ENCODE measurements at places on chromosomes 2 and 18.

DNA sequence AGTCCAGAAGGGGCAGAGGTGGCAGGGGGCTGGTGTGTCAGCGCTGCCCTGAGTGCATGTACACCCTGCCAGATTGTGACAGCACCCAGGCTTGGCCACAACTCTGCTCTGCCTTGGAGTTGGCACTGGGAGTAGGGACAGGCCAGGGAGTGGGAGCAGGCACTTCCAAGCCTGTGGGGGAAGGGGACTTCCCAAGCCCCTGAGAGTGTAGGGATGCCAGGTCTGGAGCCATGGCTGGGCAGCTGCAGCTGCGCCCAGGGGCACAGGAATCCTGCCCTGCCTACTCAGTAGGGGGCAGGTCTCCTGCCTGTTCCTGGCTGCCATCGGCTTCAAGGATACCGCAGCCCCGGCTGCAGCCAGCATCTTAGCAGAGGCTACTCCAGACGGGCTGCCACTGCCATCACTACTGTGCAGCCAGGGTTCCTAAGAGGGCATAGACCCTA lies 109.4 kb downstream of the CALCRL start:
- no peak for DNase-seq
- H3K36me3 ChIP-seq = no peaks in the 10 kb centered on the region
- no peaks in the 10 kb centered on the region for H3K27me3 ChIP-seq
- no peaks in the 10 kb centered on the region for H3K4me1 ChIP-seq
- H3K27ac ChIP-seq = no peak overlapping the region
- no peak overlapping the region for H3K4me3 ChIP-seq

- H3K4me3 ChIP-seq = no peak overlapping the region
- no peak for DNase-seq
- no peaks in the 10 kb centered on the region for H3K4me1 ChIP-seq
- H3K27me3 ChIP-seq = no peaks in the 10 kb centered on the region
- H3K27ac ChIP-seq = no peak overlapping the region
Measured at GRCh38 chr2:155080373-155080772, 381.9 kb downstream of the KCNJ3 start.

DNA sequence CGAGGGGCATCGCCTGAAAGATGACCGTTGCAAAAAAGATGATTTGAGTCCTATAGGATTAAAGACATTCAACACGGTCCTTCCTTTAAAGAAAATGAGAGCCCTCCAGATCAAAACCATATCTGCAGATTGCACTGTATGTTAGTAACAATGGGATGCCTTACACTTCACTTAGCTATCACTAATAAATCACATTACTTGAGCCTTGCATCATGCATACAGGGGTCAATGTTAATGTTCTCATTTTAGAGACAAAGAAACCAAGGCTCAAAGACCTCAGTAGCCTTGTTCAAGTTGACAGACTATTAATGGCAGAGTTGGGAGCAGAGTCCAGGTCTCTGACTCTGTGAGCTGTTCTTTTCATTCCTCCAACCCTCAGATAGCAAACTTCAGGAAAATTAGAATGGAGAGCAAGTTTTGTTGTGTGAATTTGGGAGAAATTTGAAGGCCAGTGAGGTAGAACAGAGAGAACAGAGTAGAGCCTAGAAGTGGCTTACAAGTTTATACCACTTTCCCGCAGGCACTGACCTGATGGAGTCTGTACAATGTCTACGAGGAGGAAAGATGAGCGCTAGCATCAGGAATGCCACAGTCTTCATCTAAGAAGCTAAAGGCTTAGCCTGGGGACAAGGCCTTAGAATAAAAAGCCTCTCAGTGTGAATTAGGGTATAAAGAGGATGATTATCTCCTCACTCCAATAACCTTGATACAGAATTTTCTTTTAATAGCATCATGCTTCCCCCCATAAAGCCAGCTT lies 48.3 kb downstream of the TRIB2 start:
- H3K36me3 ChIP-seq = no peaks in the 10 kb centered on the region
- peaks cover 12% of the 10 kb centered on the region for H3K4me1 ChIP-seq
- no peaks in the 10 kb centered on the region for H3K27me3 ChIP-seq
- no peak overlapping the region for H3K4me3 ChIP-seq
- H3K27ac ChIP-seq = no peak overlapping the region
- peak; percentile 58 for DNase-seq

GRCh38 chr2:206212673-206213513 lies 53.2 kb downstream of the EEF1B2 start:
- H3K36me3 ChIP-seq = no peaks in the 10 kb centered on the region
- peak overlapping the region; percentile 28 for H3K4me3 ChIP-seq
- H3K27ac ChIP-seq = no peak overlapping the region
- no peaks in the 10 kb centered on the region for H3K4me1 ChIP-seq
- peaks cover 6% of the 10 kb centered on the region for H3K27me3 ChIP-seq

DNA sequence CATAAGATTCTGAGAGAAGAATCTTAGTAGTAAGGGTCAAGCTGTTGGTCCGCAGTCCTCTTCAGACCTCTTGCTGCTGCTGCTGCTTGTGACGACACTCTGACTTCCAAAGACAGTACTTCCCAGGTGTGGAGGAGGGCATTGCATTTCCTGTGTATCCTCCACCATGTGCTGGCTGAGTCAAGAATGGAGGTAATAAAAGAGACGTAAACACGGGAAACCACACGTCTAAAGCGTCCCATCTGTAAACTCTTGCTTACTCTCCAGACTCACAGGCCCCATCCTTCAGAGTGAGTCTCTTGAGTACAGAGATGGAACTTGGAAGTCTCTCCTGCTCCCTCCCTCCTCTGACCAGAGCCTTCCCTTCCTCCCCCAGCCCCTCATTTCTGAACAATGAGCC lies 25.6 kb downstream of the KLHL29 start:
- no peak overlapping the region for H3K27ac ChIP-seq
- DNase-seq = peak; percentile 59

- H3K4me1 ChIP-seq = no peaks in the 10 kb centered on the region
- no peak for DNase-seq
- H3K27me3 ChIP-seq = no peaks in the 10 kb centered on the region
Measured at GRCh38 chr2:158191076-158191895, 89.6 kb downstream of the UPP2 start.

DNA sequence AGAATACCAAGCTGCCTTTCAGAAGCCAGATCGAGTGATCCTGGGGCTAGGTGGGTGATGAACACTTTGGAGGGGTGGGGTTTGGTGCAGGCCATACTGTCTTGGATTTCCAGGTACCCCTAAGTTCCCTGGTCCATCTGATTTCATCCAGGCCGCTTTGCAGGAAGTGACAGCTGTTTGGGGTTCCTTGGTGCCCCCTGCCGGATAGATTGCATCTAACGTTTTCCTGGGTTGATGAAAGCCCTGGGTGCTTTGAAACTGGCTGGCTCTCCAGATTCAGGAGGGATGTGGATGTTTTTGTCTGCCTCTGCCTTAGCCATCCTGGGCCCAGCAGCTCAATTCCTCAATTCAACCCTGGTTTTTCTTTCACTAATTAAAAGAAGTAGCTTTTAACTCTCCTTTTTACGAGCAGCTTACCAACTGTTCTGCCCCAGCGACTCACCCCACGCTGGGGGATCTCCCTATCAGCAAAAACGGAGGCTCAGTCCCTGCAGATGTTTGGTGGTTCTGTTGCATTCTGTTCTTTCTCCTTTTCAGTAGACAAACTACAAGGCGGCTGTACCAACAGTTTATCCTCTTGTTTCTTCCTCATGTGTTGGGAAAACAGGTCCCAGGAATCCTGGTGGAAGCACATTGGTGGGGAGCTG lies 37.1 kb downstream of the ARHGEF4 start:
- no peak overlapping the region for H3K27ac ChIP-seq
- no peak overlapping the region for H3K4me3 ChIP-seq
- no peaks in the 10 kb centered on the region for H3K36me3 ChIP-seq
- H3K27me3 ChIP-seq = peaks cover 3% of the 10 kb centered on the region
- DNase-seq = peak; percentile 63

- peaks cover 4% of the 10 kb centered on the region for H3K27me3 ChIP-seq
- no peaks in the 10 kb centered on the region for H3K36me3 ChIP-seq
- H3K27ac ChIP-seq = no peak overlapping the region
Measured at GRCh38 chr18:44742718-44743311, 62.1 kb downstream of the SETBP1 start.

DNA sequence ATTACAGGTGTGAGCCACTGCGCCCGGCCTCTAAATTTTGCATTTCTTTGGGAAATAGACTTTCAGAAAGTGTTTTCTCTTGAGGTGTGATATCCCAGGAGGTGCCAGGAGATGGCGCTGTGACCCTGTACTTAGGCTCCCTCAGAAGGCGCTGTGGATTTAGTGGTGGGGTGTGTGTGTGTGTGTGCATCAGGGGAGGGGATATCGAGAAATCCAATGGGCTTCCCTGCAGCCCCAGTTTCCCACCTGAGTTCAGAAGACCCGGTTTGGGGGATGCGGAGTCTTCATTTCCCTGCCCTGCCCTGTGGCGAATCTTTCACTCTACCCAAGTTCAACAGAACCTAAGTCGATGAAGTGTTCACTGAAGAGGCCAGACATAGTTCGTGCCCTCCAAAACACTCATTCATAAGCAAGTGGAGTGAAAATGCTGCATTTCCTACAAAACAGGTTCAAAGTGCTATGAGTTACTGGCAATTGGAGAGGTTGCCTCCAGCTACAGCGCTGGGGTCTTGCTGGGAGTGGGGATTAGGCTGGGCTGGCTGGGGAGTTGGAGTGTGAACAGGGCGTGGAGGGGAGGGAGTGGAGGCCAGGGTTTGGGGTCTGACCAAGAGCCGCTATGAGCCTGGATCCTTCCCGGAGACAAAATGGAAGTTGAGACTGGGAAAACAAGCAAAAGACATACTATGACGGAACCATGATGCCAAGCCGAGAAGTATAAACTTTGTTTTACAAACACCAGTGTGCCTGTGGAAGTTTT lies 6.5 kb upstream of the WNT6 start:
- no peaks in the 10 kb centered on the region for H3K4me1 ChIP-seq
- H3K27me3 ChIP-seq = peaks cover 57% of the 10 kb centered on the region
- no peaks in the 10 kb centered on the region for H3K36me3 ChIP-seq
- no peak overlapping the region for H3K4me3 ChIP-seq

GRCh38 chr2:64201151-64201550 lies 56.9 kb upstream of the PELI1 start:
- no peak for DNase-seq
- no peaks in the 10 kb centered on the region for H3K36me3 ChIP-seq
- no peak overlapping the region for H3K4me3 ChIP-seq
- H3K27me3 ChIP-seq = peaks cover 6% of the 10 kb centered on the region

DNA sequence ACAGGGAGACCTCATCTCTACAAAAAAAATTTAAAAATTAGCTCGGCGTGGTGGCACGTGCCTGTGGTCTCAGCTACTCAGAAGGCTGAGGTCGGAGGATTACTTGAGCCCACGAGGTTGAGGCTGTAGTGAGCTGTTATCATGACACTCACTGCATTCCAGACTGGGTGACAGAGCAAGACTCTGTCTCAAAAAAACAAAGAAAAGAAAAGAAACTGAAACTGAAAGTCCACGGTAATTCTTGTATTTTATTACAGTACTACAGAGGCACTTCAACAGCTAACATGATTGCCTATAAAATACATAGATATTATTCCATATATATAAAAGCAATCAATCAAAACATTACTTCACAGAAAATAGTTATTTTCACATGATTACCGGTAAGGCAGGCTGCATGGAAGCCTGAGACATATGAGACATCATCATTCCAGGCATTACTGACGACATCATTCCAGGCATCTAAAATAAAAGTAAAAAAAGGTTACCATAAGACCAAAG lies 23.1 kb downstream of the PRPF40A start:
- H3K27ac ChIP-seq = peak overlapping the region; percentile 53
- H3K4me3 ChIP-seq = peak overlapping the region; percentile 40
- peaks cover 2% of the 10 kb centered on the region for H3K4me1 ChIP-seq
- H3K36me3 ChIP-seq = peaks cover 7% of the 10 kb centered on the region

GRCh38 chr18:48842259-48843061 lies 108.3 kb downstream of the SMAD7 start:
- no peak overlapping the region for H3K27ac ChIP-seq
- no peaks in the 10 kb centered on the region for H3K27me3 ChIP-seq
- H3K36me3 ChIP-seq = peaks cover 6% of the 10 kb centered on the region
- peaks cover 26% of the 10 kb centered on the region for H3K4me1 ChIP-seq
- H3K4me3 ChIP-seq = no peak overlapping the region
- DNase-seq = no peak

DNA sequence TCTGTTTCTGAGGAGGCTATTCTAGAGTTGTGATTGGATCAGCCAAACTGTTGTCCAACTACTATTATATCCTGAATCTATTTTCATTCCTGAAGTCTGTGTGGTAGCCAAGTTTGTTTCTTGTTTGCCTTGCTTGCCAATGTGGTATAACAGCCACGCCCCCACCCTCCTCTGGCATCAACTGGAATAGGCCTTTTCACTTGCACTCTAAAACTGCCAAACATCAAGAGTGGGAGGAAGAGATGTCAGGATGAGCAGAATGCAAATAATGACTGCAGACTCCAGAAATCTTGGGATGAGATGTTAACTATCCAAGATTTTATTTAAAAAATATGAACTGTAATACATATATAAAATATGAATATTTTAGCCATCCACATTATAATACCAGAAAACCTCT lies 246.1 kb downstream of the NRXN1 start:
- no peak overlapping the region for H3K4me3 ChIP-seq
- H3K27me3 ChIP-seq = no peaks in the 10 kb centered on the region
- H3K36me3 ChIP-seq = no peaks in the 10 kb centered on the region
- no peak overlapping the region for H3K27ac ChIP-seq
- no peaks in the 10 kb centered on the region for H3K4me1 ChIP-seq

DNA sequence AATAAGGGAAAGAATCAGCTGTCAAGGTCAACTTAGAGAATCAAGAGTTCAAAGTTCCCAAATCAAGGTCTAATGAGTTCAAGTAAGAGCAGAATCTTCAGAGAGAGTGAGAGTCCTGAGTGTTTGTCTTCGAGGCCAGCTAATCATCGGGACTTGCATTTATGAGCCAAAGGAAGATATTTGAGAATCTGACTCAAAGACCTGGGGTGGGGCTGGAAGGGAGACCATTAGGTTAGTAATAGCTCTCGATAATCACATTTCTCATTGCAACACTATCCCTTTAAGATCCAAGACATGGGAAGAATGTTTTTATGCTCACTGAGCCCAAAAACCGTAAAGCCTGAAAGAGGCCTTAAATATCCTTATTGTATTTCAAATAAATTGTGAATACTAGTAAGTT lies 72.0 kb upstream of the FSHR start:
- no peak for DNase-seq
- no peaks in the 10 kb centered on the region for H3K36me3 ChIP-seq
- H3K4me1 ChIP-seq = no peaks in the 10 kb centered on the region
- no peak overlapping the region for H3K4me3 ChIP-seq
- no peaks in the 10 kb centered on the region for H3K27me3 ChIP-seq

DNA sequence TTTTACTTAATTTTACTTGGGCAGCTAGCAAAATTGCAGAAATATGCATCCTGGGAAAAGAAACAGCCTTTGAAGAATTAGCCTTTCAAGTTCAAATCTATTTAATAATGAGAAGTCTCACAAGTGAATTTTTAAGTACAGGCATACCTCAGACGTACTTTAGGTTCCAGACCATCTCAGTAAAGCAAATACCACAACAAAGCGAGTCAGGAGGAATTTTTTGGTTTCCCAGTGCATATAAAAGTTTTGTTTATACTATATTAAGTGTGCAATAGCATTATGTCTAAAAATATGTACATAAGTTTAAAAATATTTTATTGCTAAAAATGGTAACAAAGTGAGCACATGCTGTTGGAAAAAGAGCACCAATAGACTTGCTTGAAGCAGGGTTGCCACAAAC lies 50.8 kb upstream of the TWSG1 start:
- H3K4me1 ChIP-seq = no peaks in the 10 kb centered on the region
- no peak overlapping the region for H3K27ac ChIP-seq
- H3K36me3 ChIP-seq = peaks cover 11% of the 10 kb centered on the region
- H3K27me3 ChIP-seq = no peaks in the 10 kb centered on the region
- DNase-seq = peak; percentile 42
